ENCODE measurements at places on chromosomes 3 and 15.

DNA sequence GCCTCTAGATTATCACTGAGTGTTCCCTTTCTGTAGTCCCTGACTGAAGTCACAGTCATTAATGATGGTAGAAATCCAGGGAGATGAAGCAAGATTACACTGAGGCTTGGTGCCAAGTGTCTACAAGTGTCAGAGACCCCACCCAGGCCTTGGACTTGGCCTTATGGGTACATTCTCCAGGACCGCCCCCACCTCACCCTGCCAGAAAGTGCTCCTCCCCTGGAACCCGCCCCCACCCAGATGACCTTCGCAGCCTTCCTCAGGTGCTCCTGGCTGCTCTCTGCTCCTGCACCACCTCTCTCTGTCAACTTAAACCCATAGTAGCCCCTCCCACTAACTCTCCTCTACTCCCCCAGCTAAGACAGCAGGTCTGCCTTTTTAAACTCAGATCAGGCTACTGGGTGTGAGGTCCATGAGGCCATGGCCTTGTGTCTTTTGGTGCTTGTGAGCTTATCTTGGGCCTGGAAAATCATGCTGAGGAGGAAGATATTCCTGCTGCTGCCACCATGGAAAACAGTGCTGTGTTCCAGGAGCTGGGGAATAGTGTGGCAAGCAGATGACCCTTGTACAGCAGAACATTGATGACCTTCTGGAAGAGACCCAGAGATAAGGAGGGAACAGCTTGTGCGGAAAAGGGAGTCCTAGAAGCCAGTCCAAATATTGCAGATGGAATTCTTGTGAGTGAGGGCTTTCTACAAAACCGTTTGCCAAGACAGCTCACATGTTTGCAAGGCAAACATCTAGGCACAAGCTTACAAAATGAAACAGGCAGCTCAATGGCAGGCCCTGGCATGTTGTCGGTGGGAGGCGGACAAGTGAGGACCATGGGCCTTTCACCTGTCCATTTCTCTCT is 40.3 kb upstream of the NDUFB4 start:
- no peak for DNase-seq

- no peak for DNase-seq
Measured at GRCh38 chr3:153094386-153094785, 67.6 kb upstream of the RAP2B start.

GRCh38 chr3:42055291-42055690 is 35.9 kb upstream of the TRAK1 start:
- no peak for DNase-seq

- DNase-seq, result no peak
Measured at GRCh38 chr3:126895178-126896066, 87.5 kb upstream of the PLXNA1 start.

DNA sequence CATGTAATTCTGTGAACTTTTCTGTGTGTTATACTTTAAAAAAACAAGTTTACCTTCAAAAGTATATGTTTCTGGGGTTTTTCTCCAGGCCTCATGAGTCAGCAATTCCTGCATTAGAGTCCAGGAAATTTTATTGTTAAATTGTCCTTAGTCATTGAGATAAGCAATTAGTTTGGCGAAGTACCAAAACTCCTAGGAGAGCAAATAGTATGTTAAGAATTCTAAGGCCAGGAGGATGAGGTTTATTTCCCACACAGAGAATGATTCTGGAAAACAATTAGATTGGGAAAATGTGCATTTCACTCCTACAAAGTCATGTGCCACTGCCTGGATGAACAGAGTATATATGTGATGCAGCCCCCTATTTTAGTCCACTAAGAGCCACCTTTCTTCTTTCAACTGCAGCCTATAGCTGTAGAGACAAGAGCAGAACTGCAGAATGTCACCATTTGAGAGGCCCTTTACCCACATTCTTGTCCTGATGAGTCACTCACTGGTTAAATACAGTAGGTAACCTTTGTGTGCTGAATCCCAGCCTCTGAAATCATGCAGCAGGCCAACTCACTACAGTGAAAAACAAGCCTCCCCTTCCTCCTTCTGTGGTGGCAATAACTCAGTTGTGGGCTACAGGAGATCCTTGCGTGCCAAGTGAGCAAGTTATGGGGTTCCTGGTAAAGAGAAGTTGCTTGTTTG is 452.8 kb upstream of the THBS1 start:
- no peak for DNase-seq

GRCh38 chr15:30650012-30650929 is 24.3 kb downstream of the ARHGAP11B start:
- DNase-seq, result no peak

GRCh38 chr15:59237119-59237855 is 30.6 kb downstream of the LDHAL6B start:
- DNase-seq, result no peak

- DNase-seq, result no peak
Measured at GRCh38 chr3:42557854-42558253, 23.9 kb downstream of the SEC22C start.

GRCh38 chr15:51444112-51444511 is 102.7 kb downstream of the GLDN start:
- DNase-seq, result no peak

- no peak for DNase-seq
Measured at GRCh38 chr3:188972310-188972709, 199.5 kb upstream of the TPRG1 start.

DNA sequence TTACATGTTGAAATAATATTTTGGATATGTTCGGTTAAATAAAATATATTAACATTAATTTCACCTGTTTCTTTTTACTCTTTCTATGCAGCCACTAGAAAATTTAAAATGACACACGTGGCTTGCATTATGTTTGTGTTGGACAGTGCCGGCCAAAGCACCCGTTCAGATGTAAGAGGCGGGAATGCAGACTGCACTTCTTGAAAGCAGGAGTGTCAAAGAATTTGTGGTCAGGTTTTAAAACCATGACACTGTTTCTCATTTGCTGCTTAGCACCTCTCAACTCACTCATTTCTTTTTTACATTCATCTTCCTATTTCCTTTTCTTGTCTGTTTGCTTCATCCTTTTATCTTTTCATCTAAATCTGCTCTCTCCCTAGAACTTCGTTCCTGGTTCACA is 35.3 kb upstream of the MINAR1 start:
- DNase-seq, result no peak

DNA sequence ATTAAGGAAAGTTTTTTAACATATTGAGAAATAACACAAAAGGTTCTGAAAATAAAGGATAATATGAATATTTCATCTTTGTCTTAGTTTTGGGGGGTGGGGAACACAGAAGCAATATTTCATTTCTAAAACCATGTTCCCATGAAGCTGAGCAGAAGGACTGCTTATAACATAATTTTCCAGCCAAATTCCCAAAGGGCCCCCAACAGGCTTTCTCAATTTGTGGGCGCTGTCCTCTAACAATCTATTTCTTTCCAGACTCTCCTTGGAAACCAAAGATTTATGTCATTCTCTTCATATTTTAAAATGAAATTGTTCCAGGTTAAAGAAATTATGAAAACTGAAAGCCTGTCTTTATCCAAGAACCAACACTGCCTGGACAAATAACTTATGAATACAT is 273.5 kb downstream of the ZBTB20 start:
- no peak for DNase-seq

DNA sequence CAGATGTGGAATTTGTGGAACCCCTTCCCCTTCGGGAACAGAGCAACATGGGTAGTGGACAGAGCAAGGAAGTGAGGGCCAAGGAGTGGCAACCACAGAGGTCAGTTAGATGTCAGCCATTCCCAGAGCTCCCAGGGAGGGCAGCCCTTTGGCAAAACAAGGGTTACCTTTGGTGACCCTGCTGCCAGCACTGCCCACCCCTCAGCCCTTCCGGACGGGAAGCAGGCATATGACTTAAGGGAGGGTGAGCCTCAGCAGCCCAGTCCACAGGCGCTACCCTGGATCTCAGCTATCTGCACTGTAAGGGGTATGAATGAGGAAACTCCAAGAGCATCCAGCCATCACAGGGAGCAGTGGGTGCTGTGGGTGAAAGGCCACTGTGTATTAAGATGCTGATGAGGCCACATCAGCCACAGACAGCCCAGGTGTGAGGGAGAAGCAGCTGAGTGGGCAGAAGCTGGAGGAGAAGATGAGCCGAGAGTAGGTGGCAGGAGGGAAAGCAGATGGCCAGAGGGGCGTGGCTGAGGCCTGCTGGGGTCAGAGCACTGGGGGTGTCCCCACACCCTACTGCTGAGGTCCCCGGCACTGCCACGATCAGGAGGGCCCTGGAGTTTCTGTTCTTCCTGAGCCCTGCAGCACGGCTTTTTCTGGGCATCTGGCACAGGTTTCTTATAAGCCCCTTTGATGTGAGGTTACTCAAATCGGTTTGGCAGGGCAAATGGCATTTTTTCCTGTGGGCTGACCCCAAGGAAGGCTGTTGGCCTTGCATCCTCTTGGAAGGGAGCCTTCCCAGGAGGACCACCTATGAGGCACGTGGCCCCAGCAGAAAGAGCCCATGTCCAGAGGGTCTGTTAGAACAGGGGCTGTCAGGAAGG is 6.2 kb downstream of the PLA2G4D start:
- no peak for DNase-seq

- no peak for DNase-seq
Measured at GRCh38 chr15:100439514-100439913, 89.2 kb downstream of the CERS3 start.

DNA sequence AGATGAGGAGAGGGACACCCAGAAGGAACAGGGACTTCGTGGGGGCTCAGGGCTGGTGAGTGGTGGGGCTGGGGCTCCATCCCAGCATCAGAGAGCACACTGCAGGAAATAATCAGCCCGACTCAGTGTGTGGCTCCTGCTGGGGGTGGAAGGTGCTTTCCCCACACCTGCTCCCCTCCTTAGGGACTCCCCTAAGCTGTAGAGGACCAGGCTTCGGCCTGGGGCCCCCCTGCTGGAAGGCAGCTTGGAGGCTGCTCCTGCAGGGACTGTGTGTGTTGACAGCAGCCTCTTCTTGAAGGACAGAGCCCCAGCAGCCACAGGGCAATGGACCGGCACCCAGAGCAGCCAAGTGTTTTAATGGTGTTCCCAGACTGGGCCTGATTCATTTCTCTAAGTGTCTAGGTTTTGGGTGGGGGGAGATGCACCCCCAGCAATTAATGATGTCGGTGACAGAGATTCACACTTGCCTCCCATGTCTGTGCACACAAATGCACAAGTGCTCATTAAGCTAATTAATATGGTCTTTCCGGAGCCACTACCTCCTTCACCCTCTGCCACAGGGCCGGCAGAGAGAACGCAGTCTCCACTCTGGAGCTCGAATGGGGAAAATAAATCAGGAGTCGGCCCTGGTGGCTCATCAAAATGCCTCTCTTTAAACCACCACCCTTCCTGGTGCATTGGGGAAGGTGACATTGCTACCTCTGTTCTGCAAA is 16.9 kb upstream of the FGD5 start:
- DNase-seq, result no peak

DNA sequence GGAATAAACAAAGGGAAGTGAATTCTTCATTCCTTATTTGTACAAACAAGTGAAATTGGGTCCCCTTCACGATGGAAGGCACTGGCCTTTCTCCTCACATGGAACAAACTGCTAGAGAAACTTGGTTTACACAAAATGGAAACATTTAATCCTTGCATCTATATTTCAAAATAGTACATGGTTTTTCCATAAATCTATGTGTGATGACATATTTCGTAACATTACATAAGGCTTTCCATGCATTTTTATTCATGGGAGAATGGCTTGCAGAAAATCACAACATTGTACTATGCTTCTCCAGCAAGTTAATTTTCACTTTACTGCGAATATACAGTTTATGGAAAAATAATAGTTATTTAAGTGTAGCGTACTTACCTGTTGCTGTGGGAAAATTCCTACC is 81.0 kb upstream of the CDIN1 start:
- no peak for DNase-seq

DNA sequence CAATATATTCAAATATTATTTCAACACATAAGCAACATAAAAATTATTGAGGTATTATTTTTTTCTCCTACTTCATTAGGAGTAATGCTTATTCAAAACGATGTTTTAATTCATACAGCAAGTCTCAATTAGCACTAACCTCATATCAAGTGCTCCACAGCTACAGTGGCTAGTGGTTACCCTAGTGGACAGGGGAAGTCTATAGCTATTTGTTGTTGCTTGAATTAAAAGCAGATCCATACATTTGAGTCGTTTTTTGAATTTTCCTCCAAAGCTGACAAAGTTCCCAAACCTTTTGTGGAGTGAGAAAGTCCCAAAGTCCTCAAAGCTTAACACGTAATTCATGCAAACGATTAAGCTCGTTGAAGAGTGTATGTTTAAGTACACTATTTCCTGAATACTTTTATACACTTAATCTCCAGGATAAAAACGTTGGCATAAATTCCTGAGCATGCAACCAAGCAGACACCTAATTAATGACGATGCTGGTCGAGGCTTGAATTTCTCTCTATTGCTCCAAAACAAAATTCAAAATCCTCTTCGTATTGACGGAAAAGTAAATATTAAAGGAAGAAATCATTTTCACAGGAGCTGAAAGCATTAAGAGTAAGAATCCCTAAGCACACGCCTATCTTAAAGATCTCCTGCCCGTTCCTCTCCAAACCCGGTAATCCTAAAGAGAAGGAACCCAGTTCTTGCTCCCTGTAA is 985 bp downstream of the VPS13C start:
- no peak for DNase-seq

DNA sequence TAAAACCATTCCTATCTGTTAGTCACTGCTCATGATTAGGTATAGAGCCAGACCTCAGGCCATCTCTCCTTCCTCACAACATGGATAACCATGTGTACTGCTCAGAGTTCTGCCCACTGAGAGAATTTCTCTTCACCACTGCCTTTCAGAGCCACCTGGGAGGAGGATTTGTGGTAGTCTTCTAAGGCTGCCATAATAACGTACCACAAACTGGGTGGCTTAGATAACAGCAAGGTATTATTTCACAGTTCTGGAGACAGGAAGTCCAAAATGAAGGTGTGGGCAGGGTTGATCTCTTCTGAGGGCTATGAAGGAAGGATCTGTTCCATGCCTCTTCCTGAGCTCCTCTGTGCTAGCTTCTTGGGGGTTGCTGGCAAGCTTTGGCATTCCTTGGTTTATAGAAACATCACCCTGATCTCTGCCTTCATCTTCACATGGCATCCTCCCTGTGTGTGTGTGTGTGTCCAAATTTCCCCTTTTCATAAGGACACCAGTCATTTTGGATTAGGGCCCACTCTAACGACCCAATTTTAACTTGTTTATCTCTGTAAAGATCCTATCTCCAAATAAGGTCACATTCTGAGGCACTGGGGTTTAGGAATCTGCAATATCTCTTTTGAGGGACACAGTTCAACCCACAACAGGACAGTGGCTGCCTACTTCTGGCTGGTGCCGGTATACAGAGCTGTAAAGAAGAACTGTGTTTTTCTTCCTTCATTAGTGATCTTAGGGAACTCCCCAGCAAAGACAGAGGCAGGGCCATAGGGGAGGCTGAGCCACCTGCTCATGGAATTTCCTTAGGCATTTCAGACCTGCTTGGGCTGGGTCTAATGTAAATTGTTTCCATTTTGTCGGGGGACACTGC is 42.1 kb upstream of the NOX5 start:
- DNase-seq, result no peak

- DNase-seq, result peak; percentile 33
Measured at GRCh38 chr3:169966951-169967915, 626 bp downstream of the SEC62 start.

DNA sequence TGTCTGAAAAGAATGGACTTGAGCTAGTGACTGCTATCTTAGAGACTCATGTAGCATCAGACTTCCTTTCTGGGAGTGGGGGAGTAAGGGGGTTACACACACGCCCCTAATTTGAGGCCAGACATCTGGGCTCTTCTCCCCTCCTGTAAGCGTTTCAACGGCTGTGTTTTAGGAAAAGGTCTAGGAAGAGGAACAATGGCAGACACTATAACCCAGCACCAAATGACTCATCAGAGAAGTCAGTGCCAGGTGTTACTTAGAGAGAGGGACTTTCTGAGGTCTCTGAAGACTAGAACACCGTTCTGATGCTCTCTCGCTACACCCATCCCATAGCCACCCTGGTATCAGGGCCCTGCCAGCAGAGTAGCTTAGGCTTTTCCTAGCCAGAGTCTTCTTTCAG is 65.5 kb downstream of the SSUH2 start:
- DNase-seq, result no peak

All from activated naive CD4-positive, alpha-beta T cell treated with Interleukin-2 at 50 U/mL for 16 hours (primary cell).